ENCODE measurements at places on chromosomes 7 and 10. TPM values are rescaled to one million over a fixed set of nuclear protein-coding genes. Genes with fewer than 3 reads are reported as not detected.

DNA sequence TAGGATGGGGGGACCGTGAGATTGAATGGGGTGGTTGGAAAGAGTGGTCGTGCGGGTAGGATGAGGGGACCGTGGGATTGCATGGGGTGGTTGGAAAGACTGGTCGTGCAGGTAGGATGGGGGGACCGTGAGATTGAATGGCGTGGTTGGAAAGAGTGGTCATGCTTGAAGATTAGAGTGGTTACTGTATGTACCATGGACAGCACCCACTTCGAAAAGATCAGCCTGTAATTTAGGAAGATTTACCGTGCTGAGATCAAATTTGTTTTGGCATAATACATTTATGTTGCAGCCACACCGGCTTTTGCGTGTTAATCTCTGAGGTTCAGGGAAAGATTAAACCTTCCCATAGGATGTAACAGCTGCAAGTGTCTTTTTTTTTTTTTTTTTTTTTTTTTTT lies 495.2 kb upstream of the ADARB2 start:
- DNase-seq: no peak

- DNase-seq: no peak
These were observed 59.8 kb downstream of the COA1 start for GRCh38 chr7:43669286-43670081.

DNA sequence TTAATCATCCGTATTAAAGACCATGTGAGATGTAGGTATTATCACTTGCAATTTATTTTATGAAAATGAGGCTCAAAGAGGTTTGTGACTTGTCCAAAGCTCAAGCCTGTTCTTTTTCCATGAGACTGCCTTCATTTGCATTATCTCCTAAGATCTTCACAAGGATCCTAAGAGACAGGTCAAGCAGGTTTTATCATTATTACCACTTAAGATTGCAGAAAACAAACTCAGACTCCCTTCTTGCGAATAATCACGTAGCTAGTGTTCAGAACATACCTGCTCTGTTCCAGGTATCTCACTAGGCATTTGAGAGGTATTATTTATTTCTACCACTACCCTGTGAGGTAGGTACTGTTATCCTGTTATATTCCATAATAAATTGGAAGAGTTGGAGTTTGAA lies 64.8 kb downstream of the ZNRF2 start:
- DNase-seq: no peak

GRCh38 chr7:1019789-1020610 lies 24.3 kb upstream of the GPR146 start:
- DNase-seq: no peak

Gene PKD2L1
- not detected for total RNA-seq

Gene LRRC18
- total RNA-seq: not detected

Gene RPEL1
- 0.07 TPM for total RNA-seq

Data from epithelial cell of proximal tubule (primary cell).